Cortex of kidney (tissue), 1 donor: ENCODE measurements at places on chromosomes 4 and X.

DNA sequence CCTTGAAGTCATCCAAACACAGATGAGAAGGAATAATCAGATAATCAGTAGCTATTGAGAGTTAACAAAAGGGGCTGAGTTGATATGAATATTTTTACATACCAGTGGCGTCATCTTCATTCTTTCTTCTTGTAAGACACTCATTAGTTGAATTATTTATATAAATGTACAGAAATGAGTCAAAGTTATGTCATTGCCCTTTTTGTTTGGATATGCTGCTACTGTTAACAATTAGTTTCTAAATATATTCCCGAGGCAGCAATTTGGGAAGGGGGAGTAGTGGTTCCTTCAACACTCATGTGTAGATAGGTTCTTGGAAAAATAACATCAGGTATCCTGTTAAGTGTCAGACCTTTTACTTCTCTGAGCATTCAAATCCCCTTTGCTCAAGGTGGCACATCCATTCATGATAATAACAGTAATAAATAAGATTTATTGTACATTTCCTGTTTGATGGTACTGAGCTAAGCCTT lies 436.6 kb downstream of the SPRY1 start:
- DNase-seq, result no peak

- DNase-seq, result no peak
These were observed 500 bp downstream of the CDX4 start for GRCh38 chrX:73447311-73447794.

- no peak for DNase-seq
These were observed 299.5 kb downstream of the PDHA2 start for GRCh38 chr4:96139251-96139929.

DNA sequence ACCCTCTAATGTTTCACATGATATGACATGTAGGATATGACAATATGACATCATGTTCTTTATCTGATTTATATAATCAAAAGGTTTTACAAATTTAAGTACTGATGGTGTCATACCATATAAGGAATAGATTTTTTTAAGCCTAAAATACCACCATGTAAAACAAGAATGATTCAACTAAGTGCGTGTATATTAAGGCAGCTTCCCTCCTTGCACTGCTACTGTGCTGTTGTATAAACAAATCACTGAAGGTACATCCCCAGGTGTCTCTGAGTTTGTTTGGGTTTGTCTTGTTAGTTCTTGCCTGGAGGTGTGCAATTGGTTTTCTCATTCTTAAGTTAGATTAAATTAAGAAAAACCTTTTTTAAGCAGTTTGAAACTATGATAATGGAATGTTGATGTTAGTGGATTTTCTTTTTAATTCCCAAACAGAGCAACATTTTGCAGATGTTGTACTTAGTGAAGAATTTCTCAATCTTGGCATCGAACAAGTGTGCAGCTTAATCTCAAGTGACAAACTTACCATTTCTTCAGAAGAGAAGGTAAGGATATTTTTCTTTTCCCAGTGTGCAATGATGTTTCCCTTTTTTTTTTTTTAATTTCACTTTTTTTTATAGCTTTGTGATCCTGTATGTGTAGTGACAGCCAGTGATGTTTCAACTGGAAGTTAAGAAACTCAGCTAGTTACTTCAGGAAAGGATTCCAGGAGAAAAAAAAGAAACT lies 33.4 kb upstream of the MSMO1 start:
- no peak for DNase-seq

DNA sequence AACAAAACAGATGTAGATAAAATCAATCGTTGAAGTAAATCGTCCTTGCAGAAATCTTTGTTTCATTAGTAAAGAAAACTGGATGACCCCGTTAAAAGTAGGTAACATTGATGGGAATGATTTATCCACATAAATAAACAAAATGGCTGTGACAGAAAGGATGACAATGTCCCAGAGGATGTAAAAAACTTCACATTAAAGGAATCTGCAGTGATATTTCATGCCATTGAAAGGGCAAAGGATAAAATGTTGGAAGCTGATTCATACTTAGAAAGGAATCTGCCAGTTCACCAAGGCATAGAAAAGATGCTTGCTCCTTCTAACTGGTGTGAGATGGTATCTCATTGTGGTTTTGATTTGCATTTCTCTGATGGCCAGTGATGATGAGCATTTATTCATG lies 24.2 kb upstream of the EPGN start:
- DNase-seq, result no peak

DNA sequence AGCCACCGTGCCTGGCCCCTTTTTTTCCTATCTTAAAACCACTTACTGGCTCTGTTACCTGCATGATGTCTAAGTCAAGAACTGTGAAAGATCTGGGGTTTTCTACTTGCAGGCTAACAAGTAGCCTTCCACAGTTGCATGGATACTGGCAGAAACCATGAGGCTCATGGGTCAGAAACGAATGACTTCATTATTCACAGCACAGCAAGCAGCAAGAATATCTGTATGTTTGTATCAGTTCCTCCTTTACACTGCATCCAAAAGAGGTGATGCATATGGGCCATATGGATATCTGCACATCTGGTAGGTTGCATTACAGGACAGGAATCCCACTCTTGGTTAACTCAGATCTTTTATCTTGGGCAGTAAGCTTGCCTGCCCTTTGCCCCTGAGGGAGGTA lies 154.9 kb upstream of the NUDT6 start:
- DNase-seq, result no peak

- DNase-seq, result no peak
These were observed 8.4 kb upstream of the TRIML2 start for GRCh38 chr4:188117631-188118324.

DNA sequence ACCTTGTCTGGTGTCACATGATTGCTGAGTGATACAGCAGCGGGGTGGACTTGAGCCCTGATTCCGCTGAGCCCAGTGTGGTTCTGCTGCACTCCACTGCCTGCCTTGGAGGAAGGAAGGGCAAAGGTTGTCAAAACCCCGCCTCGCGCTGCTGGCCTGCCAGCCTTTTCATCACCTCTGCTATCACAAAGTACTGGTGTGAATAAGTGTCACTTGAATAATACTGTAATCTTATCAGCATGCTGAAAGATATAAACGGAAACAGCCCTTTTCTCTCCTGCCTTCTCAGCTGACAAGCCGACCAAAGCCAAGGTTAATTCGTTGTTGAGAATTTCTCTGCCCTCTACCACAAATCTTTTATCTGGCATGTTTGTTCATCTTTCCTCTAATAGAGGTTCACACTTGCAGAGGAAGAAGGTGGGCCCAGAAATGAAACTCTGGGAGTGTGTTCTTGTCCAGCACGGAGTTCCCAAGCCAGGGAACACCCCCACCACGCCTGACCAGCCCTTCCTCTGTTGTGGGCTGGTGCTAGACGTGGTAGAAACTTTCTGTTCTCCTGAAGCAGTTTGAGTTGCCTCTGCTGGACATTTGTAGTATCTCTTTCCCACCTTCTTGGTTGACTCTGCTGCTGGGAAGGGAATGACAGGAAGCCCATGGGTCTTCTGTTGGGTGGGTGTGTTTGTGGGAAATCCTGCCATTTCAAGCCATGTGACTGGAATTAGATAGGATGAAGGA lies 21.5 kb downstream of the FHDC1 start:
- no peak for DNase-seq

- DNase-seq, result no peak
These were observed 172.8 kb upstream of the APOOL start for GRCh38 chrX:84830836-84831235.

DNA sequence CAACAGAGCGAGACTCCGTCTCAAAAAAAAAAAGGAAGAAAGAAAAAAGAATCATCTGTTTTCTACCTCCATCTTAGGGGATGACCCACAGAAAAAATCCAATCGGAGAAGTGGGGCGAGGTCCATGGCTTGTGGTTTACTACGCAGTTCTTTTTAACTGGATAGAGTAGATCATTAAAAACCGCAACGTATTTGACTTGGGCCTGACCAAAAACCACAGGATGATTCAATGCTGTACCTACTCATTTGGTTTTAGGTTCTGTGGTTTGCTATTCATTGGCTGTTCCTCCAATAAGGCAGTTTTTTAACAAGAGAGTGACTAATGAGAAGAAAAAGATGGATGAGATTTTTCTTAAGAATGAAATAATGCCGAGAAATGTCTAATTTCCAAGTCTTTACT lies 83.7 kb downstream of the FREM3 start:
- no peak for DNase-seq

DNA sequence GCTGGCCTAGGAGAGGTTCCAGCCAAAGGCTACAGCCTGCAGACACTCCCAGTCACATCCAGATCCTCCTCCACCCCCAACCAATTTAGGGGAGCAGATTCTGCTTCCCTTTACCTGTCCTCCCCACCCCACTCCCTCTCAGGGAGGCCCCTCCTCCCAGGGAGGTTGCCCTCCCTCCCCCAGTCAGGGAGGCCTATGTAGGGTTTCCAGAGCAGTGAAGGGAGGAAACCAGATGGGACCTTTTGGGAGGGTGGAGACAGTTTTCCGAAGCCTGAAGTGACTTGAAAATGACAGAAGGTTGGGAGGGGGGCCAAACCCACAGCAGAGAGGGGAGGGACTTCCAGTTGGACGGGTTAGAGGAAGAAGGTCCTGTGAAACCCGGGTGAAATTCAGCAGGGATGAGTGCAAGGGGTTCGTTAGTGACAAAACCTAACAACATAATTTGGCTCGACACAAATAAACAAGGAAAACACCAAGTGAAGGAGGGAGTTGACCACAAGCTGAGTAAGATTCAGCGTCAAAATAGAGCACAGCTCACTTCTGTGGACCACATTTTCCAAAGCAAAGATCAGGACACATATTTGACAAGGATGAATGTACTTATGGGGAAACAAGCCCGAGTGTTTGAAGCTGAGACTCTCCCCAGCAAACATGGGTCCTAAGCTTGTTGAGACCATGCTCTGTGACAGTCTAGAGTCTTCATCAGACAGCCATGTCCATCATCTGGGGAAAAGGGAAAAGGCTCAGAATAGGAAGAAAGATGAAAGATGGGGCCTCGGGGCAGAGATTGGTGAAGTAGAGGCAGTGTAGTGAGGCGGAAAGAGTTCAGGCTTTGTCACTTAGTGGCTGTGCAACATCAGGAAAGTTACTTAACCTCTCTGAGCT lies 46.4 kb downstream of the PRPS1 start:
- no peak for DNase-seq

DNA sequence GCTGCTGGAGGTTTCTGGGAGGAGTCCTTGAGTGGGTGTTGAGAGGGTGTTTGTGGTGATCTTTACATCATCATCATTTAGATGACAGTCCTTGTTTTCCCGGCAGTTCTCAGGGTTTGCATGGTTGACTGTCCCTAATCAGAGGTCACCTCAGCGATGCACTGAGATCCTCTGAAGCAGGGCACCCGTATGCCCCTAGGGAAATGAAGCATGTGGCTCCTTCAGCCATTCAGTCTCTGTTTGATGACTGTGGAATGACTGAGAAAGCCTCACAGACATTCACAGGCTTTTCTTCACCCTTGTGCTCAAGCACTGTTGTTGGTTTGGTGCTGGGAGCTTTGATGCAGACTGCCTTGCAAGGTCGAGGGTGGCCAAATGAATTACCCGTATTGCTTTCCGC lies 474.7 kb downstream of the SPRY1 start:
- no peak for DNase-seq

DNA sequence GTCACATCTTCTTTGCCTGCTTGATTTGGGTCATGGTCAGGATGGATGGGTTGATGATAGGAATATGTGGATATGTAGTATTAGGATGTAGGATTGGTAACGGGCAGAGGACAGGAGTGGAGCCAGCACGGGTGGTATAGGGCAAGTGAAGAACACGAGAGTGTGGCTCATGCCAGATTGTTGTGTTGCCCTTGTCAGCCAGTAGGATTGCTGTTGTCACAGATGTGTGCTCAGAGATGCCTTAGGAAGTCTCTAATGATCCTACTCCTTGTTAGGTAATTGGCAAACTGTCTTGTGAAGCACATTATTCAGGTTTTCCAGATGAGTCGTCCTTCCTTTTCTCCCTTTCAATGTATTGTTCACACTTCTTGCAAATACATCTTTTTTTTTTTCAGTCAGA lies 5.5 kb downstream of the ATP10D start:
- DNase-seq, result no peak

GRCh38 chrX:111811831-111812230 lies 64.2 kb upstream of the TRPC5OS start:
- DNase-seq, result no peak

- no peak for DNase-seq
These were observed 452.2 kb upstream of the FTHL17 start for GRCh38 chrX:31523884-31524536.

- DNase-seq, result no peak
These were observed 1005.5 kb upstream of the INTU start for GRCh38 chr4:126627255-126627654.

DNA sequence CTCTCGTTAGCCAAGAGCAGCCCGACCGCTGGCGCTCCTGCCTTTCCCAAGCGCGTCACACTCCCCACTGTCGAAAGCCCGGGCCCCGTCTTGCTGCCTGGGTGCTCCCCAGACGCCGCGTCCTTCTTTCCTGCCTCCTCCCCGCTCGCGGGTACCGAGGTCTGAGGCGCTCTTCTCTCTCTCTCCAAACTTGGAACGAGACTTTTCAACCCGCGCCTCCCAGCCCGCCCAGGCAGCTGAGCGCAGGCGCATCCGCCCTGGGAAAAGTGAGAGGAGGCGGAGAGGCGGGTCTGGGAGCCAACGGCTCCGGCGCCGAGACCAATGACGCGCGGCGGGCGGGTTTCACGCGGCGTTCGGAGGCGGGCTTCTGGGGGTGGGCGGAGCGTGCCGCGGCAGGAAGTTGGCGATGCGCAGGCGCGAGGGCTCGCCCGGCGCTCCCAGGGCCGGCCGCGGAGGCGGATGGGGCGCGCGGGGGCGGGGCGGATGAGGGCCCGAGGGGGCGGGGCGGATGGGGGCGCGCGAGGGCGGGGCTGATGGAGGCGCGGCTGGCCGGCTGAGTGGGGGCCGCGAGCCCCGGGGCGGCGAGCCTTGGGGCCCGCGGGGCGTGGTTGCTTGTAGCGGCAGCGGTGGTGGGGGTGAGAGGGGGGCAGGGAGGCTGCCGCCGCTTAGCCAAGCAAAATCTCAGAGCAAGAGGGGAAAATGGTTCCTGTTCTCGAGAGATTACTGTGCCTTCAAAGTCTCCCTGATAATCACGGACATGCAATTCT lies at the start of gene RBBP7:
TSS of gene RBBP7 (minus strand) at position 268 of the 767 bp plus-strand sequence. CDS start 309 bp downstream, outside the sequence.
- DNase-seq, result peak; percentile 24

GRCh38 chrX:81261576-81261975 lies 59.7 kb downstream of the SH3BGRL start:
- DNase-seq, result no peak

DNA sequence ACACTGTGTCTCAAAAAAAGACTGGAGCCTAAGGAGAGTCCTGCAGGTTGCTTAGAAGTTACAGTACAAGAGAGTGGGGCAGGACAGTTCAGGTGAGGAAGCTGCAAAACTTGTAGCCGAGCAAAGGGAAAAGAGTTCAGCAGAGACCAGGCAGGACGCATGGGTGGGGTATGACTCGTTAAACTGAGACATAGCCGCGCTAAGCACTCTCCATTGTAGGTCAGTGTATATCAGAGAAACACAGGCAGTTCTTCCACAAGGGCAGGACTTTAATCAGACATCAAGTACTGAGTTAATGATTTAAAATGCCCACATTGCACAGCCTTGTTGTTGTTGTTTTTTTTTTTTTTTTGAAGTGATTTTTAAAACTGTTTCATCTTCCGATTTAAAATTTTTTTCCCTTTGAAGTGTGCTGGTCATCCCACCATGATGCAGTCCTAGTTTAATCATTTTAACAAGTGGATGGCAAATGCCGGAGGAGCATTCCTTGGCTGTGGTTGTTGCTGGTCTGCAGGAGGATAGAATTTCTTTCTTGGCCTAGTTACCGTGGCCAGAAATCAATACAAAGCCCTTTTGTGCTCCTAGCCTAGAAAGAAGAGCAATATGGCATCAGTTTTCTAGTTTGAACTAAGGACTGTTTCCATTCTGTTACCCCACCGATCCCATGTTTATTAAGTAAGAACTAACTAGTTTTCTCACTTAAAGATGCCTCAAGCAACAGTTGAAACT lies 10.3 kb downstream of the LAP3 start:
- DNase-seq, result no peak
